ENCODE measurements at places on chromosomes 2 and 18.

GRCh38 chr18:36329684-36330434 lies 32.3 kb downstream of the FHOD3 start:
- DNase-seq: no peak

- no peak for DNase-seq
Observed at GRCh38 chr18:50902797-50903196, 23.9 kb downstream of the ME2 start.

GRCh38 chr2:24513281-24514071 lies 22.4 kb downstream of the NCOA1 start:
- DNase-seq: peak; percentile 33

DNA sequence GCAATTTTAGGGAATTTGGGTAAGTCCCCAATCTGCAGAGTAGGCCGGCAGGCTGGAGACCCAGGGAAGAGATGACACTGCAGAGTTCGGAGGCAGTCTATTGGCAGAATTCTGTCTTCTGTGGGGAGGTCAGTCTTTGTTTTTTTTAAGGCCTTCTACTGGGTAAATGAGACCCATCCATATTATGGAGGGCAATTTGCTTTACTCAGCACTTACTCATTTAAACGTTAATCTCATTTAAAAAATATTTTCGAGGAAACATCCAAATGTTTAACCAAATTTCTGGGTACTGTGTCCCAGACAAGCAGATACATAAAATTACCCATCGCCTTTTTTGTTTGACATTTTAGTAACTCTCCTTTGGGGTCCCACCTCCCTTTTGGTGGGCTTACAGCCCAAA lies 139.5 kb downstream of the IRS1 start:
- no peak for DNase-seq

- DNase-seq: no peak
Observed at GRCh38 chr18:1539276-1539675, 634.6 kb downstream of the ADCYAP1 start.

DNA sequence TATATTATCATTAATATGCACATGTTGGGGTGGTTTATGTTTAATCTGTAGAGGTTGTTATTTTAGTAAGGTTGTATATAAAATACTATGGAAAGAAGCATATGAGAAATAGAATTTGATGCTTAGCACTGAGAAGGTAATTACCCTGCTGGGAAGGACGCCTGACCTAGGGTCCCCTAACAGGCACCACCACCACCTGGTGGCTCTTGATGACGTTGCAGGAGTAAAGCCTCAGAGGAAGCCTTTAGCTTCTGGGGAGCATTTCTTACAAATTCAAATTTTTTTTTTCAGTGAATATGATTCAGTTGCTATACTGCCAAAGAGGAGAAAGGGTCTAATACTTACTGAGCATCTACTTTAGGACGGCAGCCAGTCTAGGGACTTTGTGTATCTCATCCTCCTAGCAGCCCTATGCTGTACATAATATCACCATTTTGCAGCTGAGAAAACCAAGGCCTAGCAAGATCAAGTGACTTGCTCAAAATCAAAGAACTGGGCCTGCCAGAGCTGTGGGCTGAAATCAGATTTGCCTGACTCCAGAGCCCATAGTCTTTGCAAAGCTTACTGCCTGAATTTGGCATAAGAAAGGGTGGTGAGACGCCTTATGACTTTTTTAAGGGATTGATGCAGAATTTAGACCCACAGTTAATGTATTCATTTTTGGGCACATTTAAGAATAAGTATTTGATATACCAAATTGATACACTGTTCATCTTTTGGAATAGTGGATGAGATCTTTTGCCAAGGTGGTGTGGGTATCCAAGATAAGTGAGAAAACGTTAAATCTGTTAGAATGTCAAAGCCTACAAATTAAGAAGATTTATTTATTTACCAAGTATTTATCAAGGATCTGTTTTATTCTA lies 78.8 kb upstream of the GAREM1 start:
- DNase-seq: peak; percentile 15

- DNase-seq: no peak
Observed at GRCh38 chr2:205439621-205440020, 242.7 kb upstream of the NRP2 start.

GRCh38 chr2:102512161-102512560 lies 39.1 kb downstream of the SLC9A4 start:
- DNase-seq: no peak

GRCh38 chr2:203734276-203734983 lies 28.0 kb downstream of the CD28 start:
- no peak for DNase-seq

DNA sequence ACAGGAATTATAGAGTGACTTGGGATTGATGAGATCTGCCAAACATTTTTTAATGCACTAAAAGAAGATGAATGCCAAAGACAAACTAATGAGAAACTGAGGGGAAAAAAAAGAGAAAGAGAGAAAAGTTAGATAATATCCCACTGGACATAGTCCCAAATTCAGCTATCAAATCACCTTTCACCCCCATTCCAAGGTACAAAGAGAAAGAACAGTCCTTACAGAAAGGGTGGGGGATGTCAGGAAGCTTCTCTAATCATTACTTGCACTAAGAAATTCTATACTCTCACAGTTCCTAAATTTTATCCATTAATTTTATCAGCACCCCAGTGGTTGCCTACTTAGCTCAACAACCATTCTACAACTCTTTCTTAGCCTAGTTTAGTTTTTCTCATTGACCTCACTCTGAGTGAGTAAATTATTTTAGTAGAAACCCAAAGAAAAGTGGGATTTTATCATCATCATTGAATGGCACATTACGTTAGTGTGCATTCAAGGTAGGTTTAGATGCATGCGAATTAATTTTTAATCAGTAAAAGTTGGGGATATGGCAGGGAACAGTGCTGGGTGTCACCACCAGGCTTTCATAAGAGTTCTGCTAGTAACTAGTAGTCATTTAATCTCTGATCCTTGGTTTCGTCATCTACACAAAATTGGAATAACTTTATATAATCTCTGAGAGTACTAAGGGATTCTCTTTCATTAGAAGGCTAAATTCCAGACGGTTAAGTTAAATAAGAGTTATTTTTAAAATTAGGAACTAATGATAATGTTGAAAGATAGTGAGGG lies 85.3 kb upstream of the CYTIP start:
- DNase-seq: no peak

DNA sequence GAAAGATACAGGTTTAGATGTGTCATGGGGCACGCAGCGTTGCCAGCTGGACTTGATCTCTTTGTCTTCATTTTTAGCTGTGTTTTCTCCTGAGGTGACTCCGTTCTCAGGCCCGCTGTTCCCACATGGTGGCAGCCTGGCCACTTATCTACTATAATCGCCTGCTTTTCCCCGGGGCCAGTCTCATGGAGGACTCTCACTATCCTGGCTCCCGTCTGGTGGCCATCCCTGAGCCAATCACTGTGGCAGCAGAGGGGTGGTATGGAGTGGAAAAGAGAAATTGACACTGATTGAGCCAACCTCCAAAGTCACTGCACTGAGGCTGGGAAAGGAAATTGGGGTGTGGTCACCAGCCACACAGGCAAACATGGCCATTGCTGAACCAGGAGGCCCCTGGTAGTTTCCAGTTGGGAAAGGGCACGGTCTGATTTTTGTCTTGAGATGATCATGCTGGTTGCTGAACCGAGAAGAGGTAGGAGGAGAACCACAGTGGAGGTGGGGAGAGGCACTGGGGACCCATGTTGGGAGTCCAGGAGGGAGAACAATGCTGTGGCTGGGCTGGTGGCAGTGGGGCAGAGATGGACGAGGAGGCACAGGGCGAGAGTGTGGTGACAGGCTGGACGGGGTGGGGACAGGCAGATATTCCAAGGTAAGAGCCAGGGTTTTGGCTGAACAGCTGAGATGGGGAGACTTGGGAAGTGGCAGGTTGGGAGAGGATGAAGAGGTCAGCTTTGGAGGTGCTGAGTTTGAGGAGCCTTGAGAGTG lies 45.6 kb downstream of the KCNIP3 start:
- DNase-seq: no peak

GRCh38 chr18:43115076-43115921 lies at the start of gene RIT2:
Gene RIT2, minus strand, starts transcription at chr18:43115685.
- no peak for DNase-seq

GRCh38 chr2:178242552-178242883 lies 48.2 kb downstream of the OSBPL6 start:
- no peak for DNase-seq

DNA sequence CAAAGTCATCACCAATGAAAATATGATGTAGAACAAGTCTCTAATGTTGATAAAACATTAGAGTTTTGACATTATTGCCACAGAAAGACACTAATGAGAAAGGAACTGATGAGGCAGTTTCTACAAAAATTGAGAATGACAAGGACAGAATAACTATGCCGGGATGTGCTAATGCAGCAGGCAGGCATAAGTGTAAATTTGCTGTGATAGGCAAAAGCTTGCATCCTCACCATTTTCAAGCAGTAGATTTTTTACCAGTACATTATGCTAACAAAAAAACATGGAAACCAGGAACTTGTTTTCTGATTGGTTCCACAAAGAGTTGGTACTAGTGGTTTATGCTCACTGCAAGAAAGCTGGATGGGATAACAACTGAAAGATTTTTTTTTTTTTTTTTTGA lies 715.5 kb upstream of the LRRTM4 start:
- DNase-seq: no peak

GRCh38 chr18:31677592-31677991 lies 6.8 kb downstream of the B4GALT6 start:
- DNase-seq: no peak

DNA sequence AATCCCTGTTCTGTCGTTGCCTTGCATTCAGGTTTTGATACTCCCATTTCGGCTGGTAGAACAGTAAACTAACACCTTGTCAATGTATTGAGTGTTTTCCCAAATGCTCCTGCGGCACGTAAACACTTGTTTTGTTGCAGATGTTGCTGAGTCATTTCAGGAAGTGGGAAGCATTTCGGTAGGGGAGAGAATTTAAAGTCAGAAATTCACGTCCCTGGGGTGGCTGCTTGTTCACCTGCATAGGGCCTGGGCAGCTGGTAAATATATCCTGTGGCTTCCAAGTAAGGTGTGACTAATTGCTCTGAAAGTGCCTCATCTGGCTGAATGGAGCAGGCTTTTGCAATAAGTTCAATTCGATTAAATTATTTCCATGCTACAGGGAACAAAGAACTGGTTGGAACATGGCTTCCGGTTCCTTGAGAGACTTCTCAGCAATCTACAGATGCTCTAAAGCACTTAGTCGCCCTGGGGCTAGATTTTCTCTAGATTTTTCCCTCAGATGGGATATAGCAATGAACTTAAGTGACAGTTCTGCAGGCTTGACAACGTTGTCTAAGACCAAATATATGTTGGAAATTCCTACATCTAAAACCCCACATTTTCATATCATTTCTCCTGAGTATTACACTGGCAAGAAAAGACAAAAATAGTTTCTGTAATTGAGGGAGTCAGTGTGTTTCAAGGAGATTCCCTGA lies 5.2 kb downstream of the GALR1 start:
- DNase-seq: no peak

- DNase-seq: no peak
Observed at GRCh38 chr2:219675221-219675620, 47.8 kb downstream of the SLC4A3 start.

DNA sequence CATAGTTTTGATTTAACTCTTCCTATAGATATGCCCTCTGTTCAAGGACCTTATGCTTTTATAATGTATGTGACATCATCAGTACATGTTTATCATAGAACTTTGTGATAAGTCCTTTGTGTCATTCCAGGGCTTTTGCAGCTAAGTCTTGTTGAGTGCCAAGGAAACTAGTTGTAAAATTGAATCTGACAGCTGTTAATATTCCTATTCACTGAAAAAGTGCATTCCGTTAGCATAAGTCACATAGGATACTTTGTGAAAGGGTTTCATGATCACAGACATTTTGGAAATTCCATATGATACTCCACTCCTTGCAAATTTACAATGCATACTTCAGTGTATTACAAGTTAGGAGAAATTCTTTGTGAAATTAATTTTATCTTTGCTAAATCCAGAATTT lies 503.4 kb downstream of the CCDC85A start:
- no peak for DNase-seq

- peak; percentile 23 for DNase-seq
Observed at GRCh38 chr2:172734711-172735581, 699 bp upstream of the RAPGEF4 start.

- DNase-seq: no peak
Observed at GRCh38 chr2:68805025-68805424, 66.2 kb downstream of the BMP10 start.

DNA sequence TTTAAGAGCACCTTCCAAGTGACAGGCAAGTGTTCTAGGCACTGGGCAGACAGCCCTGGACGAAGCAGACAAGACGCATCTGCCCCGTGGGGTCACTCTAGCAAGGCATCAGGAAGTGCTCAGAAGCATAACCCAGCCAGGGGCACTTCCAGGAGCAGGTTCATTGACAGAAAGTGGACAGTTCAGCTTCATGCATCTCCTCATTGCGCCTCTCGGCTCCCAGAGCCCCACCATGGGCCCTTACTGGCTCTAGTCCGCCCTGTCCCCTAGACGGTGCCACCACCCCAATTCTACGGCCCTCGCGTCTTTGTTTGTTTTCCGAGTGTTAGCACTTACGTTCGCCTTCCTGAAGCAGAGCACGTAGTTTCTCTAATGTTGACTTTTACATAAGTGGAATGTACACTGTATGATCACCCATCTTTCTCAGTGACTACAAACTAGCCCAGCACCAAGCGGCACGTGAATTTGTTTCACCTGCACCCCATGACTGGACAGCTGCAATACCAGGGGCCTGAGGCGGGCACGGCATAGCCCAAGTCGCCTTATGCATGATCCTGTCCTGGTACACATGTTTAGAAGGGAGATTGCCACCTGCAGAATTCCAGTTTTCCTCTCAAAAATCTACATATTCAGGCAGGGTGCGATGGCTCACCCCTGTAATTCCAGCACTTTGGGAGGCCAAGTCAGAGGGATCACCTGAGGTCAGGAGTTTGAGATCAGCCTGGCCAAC lies 33.2 kb downstream of the SNED1 start:
- DNase-seq: no peak

DNA sequence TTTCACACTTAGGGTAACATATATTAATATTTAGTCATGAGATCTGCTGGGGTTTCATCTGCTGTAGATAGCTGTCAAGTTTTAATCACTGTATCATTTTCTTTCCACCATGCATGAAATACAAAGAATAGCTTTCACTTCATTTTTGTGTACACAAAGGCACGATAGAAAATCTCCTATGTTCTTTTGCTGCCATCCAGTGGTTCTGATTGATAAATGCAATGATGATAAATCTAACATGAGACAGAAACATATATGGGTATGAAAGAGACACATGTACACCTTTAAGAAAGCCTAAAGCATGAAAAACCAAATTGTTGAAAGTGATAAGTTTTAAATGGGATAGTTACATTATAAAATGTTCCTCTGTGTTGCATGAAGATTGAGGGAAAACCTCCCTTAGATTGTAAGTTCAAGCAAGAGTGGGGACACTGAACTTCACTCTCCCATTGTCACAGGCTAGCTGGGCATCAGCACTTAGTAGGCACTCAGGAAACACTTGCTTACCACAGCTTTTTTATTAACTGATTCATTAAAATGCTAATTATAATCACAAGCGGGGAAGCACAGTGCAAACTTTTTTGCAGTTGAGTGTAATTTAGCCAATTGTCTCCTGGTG lies 31.2 kb downstream of the C1D start:
- DNase-seq: peak; percentile 64

GRCh38 chr18:78378403-78378802 lies 601.2 kb upstream of the SALL3 start:
- DNase-seq: no peak

Measured in AG10803 (cell line).